ENCODE measurements at places on chromosomes 4 and X.

DNA sequence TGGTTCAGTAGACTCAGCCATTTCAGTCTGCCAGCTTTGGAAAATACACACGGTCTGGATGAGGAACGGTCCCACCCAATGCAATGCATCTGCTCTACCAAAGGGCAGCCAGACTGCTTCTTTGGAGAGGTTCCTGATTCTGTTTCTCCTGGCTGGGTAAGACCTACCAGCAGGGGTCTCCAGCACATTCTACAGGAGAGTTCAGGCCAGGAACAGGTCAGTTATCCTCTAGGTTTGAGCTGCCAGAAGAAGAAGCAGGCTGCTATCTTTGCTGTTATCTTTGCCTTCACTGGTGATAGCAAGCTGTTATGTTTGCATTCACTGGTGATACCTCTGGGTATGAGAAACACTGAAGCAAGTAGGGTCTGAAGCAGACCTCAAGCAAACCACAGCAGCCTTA, 45.5 kb upstream of the PBDC1 start:
- no peak for DNase-seq

DNA sequence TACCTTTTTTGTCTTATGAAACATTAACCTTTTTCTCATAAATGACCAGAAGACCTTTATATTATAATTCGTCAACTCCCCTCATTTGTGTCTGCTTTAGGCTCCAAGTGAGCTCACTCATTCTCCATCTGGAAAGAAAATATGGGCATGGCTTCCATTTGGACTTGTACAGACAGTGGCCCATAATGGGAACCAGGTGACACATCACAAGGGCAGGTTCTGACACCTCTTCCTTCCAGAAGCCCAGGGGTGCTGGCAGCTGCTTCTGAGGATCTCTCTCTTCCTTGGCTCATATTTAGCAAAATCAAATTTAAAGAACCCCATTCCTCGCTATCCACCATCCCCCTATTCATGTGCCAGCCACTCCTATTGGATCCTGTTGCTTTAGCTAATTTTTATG, 69.6 kb downstream of the CD38 start:
- no peak for DNase-seq

DNA sequence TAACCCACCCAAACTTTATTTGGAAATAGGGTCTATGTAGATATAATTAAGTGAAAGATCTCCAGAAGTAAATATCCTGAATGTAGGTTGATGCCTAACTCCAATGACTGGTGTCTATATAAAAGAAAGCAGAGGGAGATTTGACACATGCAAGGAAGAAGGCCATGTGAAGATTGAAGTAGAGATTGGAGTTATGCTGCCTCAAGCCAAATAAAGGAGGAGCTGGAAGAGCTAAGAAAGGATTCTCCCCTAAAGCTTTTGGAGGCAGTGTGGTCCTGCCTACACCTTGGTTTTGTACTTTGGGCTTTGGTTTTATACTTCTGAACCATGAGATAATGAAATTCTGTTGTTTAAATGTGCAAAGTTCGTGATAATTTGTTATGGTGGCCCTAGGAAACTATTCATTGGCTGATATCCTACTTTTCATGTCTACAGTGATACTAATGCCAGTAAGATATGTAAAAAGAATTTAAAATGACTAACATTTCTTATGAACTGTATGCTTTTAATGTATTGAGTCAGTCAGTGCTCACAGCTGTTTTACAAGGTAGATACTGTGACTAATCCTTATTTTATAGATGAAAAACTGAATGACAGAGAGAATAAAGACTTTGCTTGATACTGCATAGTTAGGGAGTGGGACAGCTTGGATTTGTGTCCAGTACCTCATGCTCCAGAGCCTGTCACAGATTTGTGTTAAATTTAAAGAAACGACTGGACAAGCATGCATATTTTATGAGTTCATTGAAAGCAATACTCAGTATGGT, 5.9 kb upstream of the RAB40AL start:
- DNase-seq = no peak

GRCh38 chrX:50747471-50747900, 66.5 kb downstream of the SHROOM4 start:
- no peak for DNase-seq

DNA sequence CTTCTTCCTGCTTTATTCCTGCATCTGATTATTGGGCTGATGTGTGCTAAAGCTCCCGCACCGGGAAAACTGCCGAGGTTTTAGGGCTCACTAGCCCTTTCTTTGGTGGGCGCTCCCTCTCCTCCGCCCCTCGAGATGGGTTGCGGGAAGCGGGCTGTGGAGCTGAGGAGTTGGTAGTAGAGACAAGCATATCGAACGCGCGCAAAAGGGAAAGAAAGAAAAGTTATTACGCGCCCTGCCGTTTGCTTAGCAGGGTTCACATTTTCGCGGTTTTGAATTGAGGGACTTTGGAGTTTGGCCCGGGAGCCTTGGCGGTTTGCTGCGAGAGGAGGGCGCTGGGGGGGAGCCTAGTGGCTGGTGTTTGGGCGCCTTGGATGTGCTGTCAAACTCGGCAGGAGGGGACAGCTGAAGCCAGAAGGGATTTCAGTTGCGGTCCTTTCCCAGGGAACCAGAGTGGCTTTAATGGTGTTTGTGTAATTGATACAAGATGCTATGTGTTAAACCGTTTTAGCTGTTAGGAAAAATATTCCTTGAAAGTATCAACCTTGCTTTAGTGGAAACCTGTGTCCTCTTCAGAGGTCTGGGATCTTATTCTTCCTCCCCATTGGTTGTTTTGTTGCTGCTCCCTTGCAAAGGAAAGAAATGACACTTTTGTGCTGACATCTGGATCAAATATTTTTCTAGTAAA, 1.1 kb downstream of the GAB1 start:
- DNase-seq = no peak

Data from activated CD4-positive, CD25-positive, alpha-beta regulatory T cell treated with anti-CD3 and anti-CD28 coated beads, Interleukin-2, amount 50 U/mL, for 16 hours (primary cell).